Tibial artery (tissue), 4 donors: ENCODE measurements at places on chromosomes 1 and 21.

GRCh38 chr1:31583082-31583994 is 7.0 kb downstream of the TINAGL1 start:
- peak overlapping the region; percentile 27 for H3K4me3 ChIP-seq
- H3K27ac ChIP-seq: peak overlapping the region; percentile 91
- no peak for DNase-seq
- peaks cover 45% of the 10 kb centered on the region for H3K36me3 ChIP-seq
- H3K4me1 ChIP-seq: peaks cover 88% of the 10 kb centered on the region
- no peaks in the 10 kb centered on the region for H3K27me3 ChIP-seq

DNA sequence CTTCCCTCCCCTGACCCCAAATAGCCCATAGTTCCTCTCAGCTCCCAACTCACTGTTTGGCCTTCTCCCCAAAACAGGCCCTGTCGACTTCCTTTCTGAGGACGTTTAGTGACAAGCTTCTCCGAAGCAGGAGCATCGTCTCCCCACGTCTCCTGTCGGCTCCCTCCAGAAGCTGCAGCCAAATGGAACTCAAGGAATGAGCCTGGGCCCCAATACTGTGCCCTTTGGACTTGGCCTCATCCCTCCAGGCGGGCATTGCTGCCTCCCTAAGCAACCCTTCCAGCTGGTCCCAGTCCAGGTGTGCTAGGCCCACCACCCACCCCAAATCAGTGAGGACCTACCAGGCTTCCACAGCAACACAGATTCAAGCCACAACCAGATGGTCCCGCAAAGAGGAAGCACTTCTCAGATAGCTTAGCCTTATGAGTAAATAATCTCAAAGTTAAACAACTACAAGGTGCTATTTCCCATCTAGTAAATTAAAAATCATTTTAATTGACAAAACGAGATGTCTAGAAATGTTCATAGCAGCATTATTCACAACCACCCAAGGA is 33.0 kb downstream of the ACOT7 start:
- no peak for DNase-seq
- peaks cover 26% of the 10 kb centered on the region for H3K4me1 ChIP-seq
- no peaks in the 10 kb centered on the region for H3K36me3 ChIP-seq
- no peak overlapping the region for H3K4me3 ChIP-seq
- H3K27me3 ChIP-seq: no peaks in the 10 kb centered on the region

- H3K36me3 ChIP-seq: no peaks in the 10 kb centered on the region
- no peak for DNase-seq
- H3K4me1 ChIP-seq: no peaks in the 10 kb centered on the region
- H3K27ac ChIP-seq: no peak overlapping the region
- H3K4me3 ChIP-seq: no peak overlapping the region
Observed at GRCh38 chr1:158212320-158212719, 31.6 kb downstream of the CD1D start.

DNA sequence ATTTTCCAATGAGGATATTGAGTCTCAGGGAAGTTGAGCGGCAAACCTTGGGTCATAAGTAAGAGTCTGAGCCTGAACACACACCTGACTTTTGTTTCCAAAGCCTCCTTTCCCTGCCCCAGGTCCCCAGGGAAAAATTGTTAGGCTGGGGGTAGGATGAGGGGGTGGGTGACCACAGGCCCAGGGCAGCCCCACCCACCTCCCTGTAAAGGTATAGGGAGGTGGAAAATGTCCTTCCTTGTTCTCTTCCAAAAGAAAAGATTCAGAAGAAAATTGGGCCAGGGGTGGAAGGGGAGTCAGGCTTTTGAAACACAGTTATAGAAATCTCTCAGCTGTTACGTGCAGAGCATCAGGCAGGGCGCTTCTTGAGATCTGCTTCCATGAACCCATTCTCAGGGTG is 129.7 kb upstream of the NGF start:
- H3K4me3 ChIP-seq: no peak overlapping the region
- H3K27ac ChIP-seq: no peak overlapping the region
- H3K27me3 ChIP-seq: no peaks in the 10 kb centered on the region
- H3K4me1 ChIP-seq: no peaks in the 10 kb centered on the region

DNA sequence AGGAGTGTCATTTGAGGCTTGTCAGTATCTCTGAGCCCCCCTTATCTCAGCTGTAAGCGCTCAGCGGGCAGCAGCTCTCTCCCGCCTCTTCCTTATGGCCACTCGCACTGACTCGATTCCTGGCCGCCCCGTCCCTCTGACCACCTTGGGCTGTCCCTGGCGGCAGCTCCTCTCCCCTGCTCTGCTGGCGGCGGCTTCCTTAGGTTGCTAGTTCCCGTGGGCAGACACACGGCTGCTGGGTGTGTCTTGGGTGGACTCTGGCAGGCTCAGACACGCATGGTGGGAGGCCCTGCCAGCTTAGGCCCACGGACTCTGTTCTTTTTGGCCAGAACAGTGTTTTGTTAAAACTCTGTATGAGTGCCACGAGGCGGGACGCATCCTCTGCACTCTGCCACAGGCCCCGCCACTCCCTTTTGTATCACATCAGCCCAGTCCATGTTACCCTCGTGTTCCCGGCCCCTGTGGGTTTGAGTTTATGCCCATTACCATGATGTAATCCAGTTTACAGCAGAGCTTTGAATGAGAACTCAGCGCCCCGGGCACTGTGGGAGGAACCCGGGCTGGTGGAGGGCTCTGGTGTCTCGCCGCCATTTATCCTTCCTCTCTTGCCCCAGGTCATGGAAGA is 45.9 kb downstream of the COQ8A start:
- H3K27me3 ChIP-seq: no peaks in the 10 kb centered on the region
- H3K4me3 ChIP-seq: no peak overlapping the region
- DNase-seq: no peak
- H3K27ac ChIP-seq: peak overlapping the region; percentile 21
